Progenitor cell of endocrine pancreas (in vitro differentiated cells): ENCODE measurements at places on chromosomes 3 and 15.

GRCh38 chr3:12545473-12545791 is at the start of gene MKRN2OS:
Gene MKRN2OS, minus strand, starts transcription at chr3:12545499. Its CDS starts 35 bp downstream, at chr3:12545464.
- peak; percentile 18 for DNase-seq
- peak within 1 kb of the TSS; percentile 68 for H3K4me3 ChIP-seq
- peaks cover 18% of the 10 kb centered on the region for H3K4me1 ChIP-seq

GRCh38 chr15:55282284-55282833 is 7.3 kb downstream of the RAB27A start:
- H3K36me3 ChIP-seq: no peaks in the 10 kb centered on the region
- DNase-seq: no peak
- H3K4me3 ChIP-seq: no peak overlapping the region
- H3K27me3 ChIP-seq: no peaks in the 10 kb centered on the region
- H3K4me1 ChIP-seq: peaks cover 2% of the 10 kb centered on the region
- no peak overlapping the region for H3K27ac ChIP-seq

DNA sequence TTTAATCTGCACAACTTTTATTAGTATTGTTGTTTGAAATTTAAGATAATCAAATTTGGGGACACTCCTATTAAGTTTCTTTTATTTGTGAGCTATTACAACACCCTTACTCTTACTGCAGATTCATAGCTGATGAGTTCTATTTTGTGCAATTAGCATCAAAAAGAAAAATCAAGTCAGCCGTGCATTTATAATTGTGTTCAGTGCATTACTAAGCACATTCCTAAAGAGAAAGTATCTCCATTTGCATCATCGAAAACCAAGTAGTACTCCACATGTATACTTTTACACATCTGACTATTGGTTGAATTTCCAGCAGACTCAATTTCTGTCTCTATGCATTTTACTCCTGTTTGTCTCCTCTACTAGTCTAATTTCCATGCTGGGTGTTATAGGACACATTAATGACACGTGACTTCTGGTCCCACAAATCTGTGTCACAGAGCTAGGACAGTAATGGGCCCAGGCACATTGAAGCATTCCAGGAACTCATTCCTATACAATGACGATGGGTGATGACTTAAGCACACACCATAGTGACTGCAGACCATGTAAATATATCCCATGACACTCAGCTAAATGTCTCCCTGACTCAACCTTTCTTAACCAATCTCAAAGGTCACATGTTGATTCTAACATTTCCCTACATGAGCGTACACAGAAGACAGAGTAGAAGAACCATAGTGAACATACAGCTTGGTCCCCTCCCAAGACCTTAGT is 477.5 kb downstream of the LPP start:
- no peak overlapping the region for H3K27ac ChIP-seq
- no peak overlapping the region for H3K4me3 ChIP-seq
- no peaks in the 10 kb centered on the region for H3K27me3 ChIP-seq
- H3K36me3 ChIP-seq: peaks cover 33% of the 10 kb centered on the region
- H3K4me1 ChIP-seq: peaks cover 1% of the 10 kb centered on the region

DNA sequence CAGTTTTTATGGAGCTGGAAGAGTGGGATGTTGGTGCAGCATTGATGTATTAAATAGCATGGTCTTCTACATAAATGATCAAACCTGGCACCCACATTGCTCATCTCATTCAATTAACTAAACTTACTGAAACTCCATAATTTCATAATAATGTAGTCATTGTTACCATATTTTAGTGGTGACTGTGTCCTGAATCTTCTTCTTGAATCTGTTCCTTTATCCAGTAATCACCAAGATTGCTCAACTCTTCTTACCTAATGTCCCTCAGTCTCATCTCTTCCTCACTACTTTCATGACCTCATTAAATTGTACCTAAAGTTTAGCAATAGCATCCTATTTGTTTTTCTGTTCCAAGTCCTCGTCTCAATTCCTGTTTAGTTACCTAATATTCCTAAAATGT is 69.8 kb downstream of the FGF7 start:
- peaks cover 5% of the 10 kb centered on the region for H3K4me1 ChIP-seq
- H3K4me3 ChIP-seq: no peak overlapping the region
- H3K36me3 ChIP-seq: no peaks in the 10 kb centered on the region
- H3K27me3 ChIP-seq: no peaks in the 10 kb centered on the region
- DNase-seq: no peak

- H3K27ac ChIP-seq: no peak overlapping the region
- DNase-seq: peak; percentile 21
- peaks cover 15% of the 10 kb centered on the region for H3K27me3 ChIP-seq
These were observed 40.6 kb upstream of the NMNAT3 start for GRCh38 chr3:139718415-139718814.

- no peak for DNase-seq
- H3K27me3 ChIP-seq: no peaks in the 10 kb centered on the region
- no peak overlapping the region for H3K27ac ChIP-seq
These were observed 197.4 kb downstream of the ISL2 start for GRCh38 chr15:76533995-76534394.

GRCh38 chr15:95620934-95621579 is 709.4 kb upstream of the NR2F2 start:
- H3K27ac ChIP-seq: no peak overlapping the region
- H3K4me3 ChIP-seq: no peak overlapping the region
- H3K4me1 ChIP-seq: peaks cover 3% of the 10 kb centered on the region
- H3K27me3 ChIP-seq: no peaks in the 10 kb centered on the region

DNA sequence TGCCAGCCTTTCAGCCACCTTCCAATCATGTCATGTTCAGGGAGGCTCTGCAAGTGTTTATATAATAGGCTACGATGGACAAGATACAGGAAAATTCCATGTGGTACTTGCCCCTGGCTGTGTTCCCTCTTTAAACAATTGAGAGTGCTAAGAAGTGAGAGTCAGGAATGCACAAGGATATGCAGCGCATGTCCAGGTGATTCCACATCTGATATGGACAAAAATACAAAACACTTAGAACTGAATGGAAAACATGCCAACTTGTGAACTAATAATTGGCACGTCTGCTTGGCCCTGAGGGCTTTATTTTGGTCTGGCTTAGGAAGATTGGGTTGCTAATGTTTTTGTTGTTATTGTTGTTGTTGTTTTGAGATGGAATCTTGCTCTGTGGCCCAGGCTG is 100.9 kb downstream of the CEMIP start:
- H3K27me3 ChIP-seq: peaks cover 24% of the 10 kb centered on the region
- H3K4me1 ChIP-seq: no peaks in the 10 kb centered on the region
- H3K4me3 ChIP-seq: no peak overlapping the region

DNA sequence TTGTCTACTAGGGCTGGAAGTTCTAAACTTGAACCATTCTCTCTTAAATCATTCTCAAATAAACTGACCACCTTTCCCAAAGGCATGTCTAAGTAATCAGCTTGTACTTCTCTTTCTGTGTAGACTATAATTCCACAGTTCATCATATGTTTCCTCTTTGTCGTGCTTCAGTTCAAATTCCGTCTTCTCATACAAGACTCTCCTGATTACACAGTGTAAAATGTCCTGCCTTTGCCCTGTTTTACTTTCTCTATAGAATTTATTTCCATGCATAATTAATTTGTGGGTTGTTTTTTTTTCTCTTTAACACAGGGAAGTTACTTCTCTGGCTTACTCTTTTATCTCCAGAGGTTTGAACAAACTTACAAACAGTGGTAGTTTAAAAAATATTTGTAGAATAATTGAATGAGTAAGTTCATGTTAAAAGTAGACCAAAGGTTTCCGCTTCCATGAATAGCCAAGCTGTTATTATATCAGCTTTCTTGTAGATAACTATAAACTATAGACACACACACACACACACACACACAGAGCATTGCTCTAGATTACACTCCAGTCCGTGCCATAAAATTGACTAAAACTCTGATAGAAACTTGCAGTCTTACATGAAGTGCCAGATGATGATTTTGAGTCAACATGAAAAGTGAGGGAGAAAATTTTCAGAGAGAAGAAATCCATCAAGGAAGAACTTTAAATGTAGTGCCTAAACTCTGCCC is 119.0 kb downstream of the SUCNR1 start:
- H3K4me1 ChIP-seq: no peaks in the 10 kb centered on the region
- no peak overlapping the region for H3K27ac ChIP-seq
- H3K36me3 ChIP-seq: no peaks in the 10 kb centered on the region
- no peak overlapping the region for H3K4me3 ChIP-seq

- no peak overlapping the region for H3K27ac ChIP-seq
- peaks cover 2% of the 10 kb centered on the region for H3K27me3 ChIP-seq
- DNase-seq: no peak
- H3K4me3 ChIP-seq: no peak overlapping the region
These were observed 184.4 kb downstream of the PEX5L start for GRCh38 chr3:179852142-179852905.

DNA sequence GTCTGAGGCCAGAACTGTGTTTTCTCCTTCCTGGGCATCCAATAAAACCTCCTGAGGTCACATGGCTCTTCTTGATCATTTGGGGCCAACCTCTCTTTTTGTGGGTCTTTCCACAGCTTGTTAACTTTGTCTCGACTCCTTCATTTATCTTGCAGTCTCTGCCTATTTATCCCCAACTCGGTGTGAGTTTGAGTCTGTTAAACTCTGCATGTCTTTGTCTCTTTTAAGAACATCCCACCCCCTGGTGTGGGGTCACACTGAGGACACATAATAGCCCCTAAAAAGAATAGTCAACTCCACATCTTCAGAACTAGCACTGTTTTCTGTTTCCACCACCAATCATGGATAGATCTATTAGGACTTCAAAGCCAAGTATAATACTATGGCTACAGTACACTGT is 187.2 kb downstream of the TLE3 start:
- H3K4me1 ChIP-seq: peaks cover 2% of the 10 kb centered on the region
- peaks cover 63% of the 10 kb centered on the region for H3K27me3 ChIP-seq
- H3K36me3 ChIP-seq: no peaks in the 10 kb centered on the region
- no peak overlapping the region for H3K4me3 ChIP-seq
- no peak for DNase-seq
- H3K27ac ChIP-seq: no peak overlapping the region

- H3K27ac ChIP-seq: no peak overlapping the region
- H3K4me3 ChIP-seq: no peak overlapping the region
- H3K4me1 ChIP-seq: peaks cover 21% of the 10 kb centered on the region
These were observed 60.6 kb downstream of the TCF12 start for GRCh38 chr15:56978898-56979662.

GRCh38 chr3:172068977-172069376 is 29.6 kb downstream of the FNDC3B start:
- peak overlapping the region; percentile 34 for H3K27ac ChIP-seq
- no peak for DNase-seq
- peaks cover 7% of the 10 kb centered on the region for H3K36me3 ChIP-seq
